Occipital lobe (tissue), 3 donors: ENCODE measurements at places on chromosomes 11 and 22. TPM values are rescaled to one million over a fixed set of nuclear protein-coding genes. Genes with fewer than 3 reads are reported as not detected.

GRCh38 chr22:50490531-50491308, 4.1 kb downstream of the MIOX start:
- no peak for DNase-seq

- DNase-seq: no peak
Observed at GRCh38 chr11:41306431-41306830, 153.0 kb downstream of the LRRC4C start.

DNA sequence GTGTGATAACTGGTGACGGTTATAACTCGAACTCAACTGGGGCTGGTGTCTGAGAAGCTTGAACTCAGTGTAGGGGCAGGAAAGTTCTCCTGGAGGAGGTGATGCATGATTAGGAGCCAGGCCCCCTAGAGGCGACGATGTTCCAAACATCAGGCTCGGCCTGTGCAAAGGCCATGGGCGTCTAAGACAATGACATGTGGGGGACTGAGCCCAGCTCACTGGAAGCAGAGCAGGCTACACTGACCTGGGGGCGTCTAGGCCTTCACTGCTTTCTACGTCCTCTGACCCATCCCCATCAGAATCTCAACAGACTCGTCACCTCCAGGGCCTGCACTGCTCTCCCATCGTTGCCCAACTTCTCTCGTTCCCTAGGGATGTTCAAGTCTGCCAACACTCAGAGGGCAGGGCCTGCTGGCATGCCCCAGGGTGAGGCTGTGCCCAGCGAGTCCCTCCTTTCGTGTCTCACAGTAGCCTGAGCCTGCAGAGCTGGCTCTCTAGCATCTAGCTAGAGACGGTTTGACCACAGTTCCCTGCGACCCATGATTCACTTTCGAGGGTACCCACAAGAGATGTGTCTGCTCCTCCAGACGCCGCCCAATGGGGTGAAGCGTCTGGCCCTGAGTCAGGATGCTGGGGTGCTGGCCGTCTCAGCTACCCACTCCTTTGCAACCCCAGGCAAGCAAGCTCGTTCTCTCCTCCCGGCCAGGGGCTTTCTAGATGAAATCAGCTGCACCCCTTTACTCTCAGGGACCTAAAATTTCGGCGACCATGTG, 1.1 kb upstream of the ATG16L2 start:
- no peak for DNase-seq

DNA sequence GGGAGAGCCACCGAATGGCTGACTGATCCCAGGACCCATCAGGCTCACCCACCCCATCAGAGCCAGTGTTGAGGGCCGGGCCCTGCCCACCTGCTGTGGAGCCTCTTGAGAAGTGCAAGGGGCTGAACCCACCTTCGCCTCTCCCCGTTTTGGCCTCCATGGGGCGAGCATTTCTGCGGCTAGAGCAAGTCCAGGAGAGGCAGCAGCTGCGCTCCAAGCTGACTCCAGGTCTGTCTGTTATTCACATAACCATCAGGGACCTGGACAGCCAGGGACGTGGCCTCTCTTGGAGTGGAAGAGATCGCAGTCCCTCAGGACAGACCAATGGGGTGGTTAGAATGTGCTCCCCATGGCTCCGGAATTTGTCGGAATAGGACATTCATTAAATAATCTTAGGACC, 231.8 kb downstream of the TBC1D22A start:
- DNase-seq: no peak

DNA sequence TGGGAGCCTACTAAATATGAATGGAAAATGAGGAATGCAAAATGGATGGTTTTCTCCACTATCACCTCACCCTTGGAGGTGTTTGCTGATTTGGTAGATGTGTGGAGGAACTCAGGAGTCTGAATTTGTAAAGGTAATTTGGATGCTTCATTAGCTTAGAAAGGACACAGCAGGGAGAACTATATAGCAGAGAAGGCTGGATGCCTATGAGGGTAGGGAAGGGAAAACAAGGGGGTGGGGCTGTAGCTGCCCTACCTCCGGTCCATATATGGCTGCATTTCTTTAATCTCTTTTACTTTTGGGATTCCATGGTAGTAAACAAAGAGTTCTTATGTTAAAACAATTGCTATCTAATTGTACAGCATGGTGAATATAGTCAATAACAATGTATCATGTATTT, 4.8 kb upstream of the EHF start:
- DNase-seq: no peak

- no peak for DNase-seq
Observed at GRCh38 chr22:29702000-29702930, 17.5 kb upstream of the CABP7 start.

DNA sequence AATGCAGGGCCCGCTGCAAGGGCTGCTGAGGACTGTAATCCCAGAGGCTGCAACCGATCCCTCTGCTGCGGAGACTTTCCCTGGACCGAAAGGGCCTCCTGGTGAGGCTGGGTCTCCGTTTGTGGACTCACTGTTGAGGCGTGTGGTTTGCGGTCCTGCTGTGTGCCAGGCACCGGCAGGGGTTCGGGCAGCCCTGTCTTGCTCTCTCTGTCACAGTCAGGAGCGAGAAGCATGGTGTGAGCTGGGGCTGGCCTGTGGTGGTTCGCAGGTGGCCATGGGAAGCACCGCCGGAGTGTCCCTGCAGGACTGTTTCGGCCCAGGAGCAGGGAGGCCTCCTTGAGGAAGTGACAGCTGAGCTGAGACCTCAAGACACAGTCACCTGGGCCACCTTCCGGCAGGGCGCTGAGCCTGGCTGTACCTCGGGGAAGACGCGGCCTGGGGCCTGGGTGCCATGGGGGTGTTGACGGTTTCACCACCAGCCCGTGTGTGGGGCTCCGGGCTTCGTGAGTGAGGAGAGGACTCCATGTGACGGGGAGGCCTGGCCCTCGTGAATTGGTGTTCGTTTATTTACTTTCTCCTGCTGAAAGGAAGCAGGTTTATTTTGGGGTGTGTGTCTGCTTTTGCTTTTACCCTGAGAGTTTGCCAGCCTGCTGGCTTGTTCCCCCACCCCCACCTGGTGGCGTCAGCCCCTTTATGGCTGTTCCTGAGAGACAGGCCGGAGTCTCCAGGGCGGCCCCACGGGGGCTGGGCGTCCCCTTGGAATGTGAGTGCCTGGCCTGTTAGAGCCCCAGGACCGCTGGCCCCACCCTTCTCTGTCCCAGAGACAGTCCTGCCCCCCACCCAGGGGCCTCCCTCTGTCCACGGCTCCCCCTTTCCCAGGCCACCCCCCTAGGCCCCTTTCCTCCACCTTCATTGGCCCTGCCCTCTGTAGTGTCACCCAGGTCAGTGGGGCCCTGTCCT, 122.5 kb downstream of the KCNQ1OT1 start:
- no peak for DNase-seq

The C22orf42 gene
- not detected for total RNA-seq

The GVQW3 gene
- total RNA-seq: 19.2 TPM

The TTC28 gene
- total RNA-seq: 157 TPM

The YPEL4 gene
- 3.6 TPM for total RNA-seq
